ENCODE measurements at places on chromosomes 1 and 21.

DNA sequence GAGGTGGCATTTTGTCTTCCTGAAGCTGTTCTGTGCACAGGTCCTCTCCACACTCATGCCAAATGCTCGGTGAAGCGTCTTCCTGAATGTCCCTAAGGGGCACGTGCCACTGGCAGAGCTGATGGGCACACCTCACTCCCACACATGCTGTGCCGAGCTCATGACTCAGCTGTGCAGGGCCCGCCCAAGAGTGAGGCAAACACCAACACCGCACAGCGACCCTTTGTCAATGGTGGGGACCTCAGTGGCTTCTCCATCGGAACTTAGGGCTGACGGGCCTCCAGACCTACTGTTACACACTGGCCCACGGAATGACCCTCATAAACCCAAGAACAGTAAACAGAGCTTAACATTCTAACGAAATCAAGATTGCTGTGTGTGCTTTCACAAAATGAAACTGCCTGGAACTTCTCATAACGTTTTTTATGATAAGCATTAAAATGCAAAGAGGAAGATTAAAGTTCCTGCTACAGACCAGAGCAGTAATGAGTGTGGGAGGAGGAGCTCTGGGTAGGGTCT lies 89.3 kb downstream of the SIM2 start:
- DNase-seq, result no peak

DNA sequence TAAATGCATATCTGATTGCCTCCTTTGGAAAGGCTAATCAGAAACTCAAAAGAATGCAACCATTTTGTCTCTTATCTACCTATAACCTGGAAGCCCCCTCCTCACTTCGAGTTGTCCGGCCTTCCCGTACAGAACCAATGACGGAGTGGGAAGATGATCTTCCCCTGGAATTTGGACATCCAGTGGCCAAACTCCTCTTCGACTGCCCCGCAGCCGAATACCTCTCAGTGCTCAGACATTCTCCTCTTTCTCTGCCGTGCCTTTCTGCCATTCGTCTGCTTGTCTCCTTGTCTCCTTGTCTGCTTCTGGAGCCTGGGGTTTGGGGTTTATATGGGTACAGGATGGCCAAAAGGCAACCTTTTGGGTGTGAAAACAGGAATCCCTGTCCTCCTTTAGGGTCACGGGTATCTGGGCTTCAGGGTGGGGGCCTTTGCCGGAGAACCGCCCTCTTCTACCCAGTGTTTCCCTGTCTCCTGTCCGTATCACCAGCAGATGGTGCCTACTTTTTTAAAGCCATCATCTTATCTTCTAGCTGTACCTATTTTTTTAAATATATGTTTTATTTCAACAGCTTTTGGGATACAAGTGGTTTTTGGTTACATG lies 35.9 kb upstream of the RAB4A start:
- DNase-seq, result no peak

DNA sequence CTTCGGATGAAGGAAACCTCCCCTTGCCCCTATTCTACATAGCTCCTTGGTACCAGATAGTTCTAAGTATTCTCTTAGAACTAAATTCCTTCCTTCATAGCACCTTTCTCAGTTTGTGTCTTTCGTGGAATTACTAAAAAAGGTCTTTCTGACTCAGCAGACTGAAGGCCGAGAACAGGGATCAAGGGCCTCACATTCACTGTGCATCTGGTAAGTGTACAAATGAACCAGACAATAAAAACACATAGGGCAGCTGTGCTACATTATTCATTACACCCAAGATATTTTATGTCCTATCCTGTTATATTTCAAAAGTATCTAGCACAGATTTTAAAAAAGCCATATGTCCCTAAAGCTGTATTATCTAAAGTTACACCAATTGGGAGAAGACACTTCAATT lies 62.9 kb upstream of the HP1BP3 start:
- no peak for DNase-seq

- no peak for DNase-seq
These were observed 28.6 kb downstream of the PLPPR4 start for GRCh38 chr1:99292886-99293285.

- DNase-seq, result no peak
These were observed 4.0 kb downstream of the RNF11 start for GRCh38 chr1:51240084-51240483.

GRCh38 chr1:199290186-199290585 lies 651.3 kb downstream of the PTPRC start:
- no peak for DNase-seq

DNA sequence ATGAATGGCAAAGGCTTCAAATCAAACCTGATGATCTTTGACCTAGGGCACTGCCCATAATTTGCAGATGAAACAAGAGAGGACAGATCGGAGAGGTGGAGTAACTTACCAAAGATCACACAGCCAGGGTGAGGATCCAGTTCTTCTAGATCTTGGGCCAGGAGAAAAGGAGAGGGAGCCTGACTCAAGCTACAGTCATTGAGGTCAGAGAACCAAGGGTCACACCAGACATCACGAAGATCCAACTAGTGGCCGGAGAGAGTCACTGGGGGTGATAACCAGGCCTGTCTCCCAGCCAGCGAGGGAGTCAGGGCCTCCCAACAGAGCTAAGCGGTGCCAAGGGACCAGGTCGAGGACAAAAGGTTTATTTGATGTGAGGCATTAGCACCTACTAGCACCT lies 115.0 kb downstream of the RIPK4 start:
- DNase-seq, result no peak

DNA sequence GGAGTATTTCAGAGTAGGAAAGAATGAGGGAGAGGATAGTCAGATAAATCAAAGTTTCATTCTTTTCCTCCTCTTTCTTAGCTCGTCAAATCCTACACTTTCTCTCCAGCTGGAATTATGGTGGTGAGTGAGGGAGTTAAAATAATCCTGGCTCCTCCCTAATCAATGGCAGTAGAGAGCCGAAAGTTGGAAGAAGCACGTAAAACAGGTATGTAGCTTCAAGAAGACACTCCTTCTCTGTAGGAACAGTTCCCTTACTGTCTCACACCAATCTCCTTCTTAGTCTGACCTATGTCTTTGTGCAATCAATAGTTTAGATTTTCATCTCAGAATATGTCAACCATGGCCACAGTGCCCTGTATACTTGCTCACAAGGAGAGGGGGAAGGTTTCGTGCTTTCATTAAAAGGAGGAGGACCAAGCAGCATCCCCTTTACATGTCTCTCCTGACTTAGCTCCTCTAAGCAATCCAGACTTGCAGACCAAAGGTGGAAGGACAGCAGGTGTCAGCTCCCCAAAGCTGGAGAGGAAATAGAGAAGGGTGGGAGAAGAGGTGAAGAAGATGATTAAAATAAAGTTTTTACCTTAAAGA lies 878 bp downstream of the MINDY1 start:
- no peak for DNase-seq

GRCh38 chr1:68321084-68321685 lies 88.9 kb upstream of the WLS start:
- no peak for DNase-seq

GRCh38 chr21:36946949-36947356 lies 19.5 kb downstream of the HLCS start:
- no peak for DNase-seq

Measured in esophagus muscularis mucosa (tissue), 4 donors.